ENCODE measurements at places on chromosomes 13 and 19. TPM values are rescaled to one million over a fixed set of nuclear protein-coding genes. Genes with fewer than 3 reads are reported as not detected.

KLF16 gene
- 12.9 TPM for total RNA-seq

NKG7 gene
- total RNA-seq: 0.89 TPM

SIGLEC8 gene
- total RNA-seq: 0.09 TPM

CD177 gene
- 0.27 TPM for total RNA-seq

SLC25A30 gene
- total RNA-seq: 57.9 TPM

CCNE1 gene
- total RNA-seq: 1.8 TPM

LILRA1 gene
- total RNA-seq: 0.86 TPM

ELSPBP1 gene
- not detected for total RNA-seq

CD22 gene
- total RNA-seq: 0.56 TPM

GFY gene
- total RNA-seq: not detected

ZSCAN5A gene
- 16.4 TPM for total RNA-seq

DPF1 gene
- 0.26 TPM for total RNA-seq

GRCh38 chr13:94673851-94674250 lies 38.5 kb downstream of the SOX21 start:
- no peak for DNase-seq

DNA sequence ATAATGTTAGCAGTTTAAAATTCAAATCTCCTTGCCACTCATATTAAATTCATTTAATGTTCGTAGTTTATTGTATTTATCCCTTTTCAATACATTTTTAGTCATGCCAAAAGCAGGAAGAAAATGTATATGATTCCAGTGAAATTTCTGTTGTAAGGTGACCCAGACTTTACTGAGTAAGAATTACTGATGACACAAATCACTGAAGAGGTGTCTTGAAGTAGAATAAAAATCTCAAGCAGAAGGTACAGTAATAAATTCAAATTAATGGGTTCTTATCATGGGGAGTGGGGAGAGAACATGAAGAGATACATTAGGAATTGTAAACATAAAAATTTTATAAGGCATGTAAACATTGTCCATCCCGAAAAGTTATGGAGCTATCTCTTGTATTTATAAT lies 19.9 kb downstream of the STARD13 start:
- no peak for DNase-seq

DNA sequence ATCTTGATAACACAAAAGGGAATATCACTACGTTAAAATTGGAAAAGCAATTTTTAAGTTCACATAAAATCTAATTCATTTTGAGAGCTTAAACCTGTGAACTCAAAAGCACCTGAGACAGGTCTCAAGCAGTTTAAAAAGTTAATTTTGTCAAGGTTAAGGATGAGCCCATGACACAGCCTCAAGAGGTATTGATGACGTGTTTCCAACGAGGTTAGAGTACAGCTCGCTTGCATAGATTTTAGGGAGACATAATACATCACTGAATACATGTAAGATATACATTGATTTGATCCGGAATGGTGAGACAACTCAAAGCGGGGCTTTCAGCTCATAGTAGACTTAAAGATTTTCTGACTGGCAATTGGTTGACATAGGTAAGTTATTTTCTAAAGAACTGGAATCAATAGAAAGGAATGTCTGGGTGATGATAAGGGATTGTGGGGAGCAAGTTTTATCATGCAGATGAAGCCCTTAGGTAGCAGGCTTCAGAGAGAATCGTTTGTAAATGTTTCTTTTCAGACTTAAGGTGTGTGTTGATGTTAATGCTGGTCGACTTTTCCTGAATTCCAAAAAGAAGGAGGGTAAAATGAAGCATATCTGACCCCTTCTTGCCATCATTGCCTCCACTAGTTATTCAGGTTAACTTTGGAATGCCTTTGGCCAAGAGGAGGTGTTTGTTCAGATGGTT lies 2890.6 kb downstream of the PCDH9 start:
- no peak for DNase-seq

- no peak for DNase-seq
Observed at GRCh38 chr19:23312515-23312914, 62.3 kb upstream of the ZNF724 start.

DNA sequence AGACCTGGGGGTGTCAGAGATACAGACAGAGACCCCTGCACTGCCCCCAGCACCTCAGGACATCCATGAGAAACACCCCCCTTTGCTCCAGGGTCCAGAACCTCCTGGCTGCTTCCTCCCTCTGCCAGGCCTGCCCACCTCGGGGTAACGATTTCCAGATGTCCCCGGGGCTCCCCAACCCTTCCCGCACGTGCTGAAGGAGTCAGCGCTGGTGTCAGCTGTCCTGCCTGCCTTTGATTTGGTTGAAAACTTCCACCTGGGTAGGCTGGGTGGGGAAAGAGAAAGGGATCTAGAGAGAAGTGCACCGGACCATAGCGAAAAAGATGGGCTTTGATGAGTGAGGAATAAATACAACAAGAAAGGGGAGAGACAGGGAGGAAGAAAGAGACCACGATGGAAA lies 1.5 kb upstream of the CGB7 start:
- no peak for DNase-seq

DNA sequence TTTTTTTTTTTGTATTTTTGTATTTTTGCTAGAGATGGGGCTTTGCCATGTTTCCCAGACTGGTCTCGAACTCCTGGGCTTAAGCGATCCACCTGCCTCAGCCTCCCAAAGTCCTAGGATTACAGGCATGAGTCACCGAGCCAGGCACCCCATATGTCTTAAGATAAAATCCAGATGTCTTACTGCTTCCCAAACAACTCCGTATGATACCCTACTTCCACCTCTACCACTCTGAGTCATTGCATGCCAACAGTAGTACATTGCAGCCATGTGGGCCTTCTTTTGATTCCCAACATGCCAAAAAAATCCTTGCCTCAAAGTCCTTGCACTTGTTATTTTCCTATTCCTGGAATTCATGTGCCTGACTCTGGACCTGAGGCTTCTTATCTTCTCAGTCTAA lies 799.2 kb downstream of the GPC5 start:
- no peak for DNase-seq

DNA sequence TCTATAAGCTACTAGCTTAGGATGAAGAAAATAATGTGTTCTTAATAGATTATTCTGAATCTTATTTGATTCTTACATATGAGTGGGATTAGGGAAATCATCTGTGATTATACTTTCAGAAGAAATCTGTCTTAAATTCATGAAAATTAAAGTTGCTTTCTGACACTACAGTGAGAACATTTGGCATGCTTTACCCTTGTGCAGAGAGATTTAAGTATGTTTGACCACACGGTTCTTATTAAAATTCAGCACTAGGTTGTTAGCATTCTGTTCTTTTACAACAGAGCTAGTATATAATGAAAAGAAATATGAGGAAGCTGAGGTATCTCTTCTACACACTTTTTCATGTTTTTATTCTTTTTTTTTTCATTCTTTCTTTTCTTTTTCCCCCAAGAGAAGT lies 2723.9 kb downstream of the PCDH9 start:
- no peak for DNase-seq

DNA sequence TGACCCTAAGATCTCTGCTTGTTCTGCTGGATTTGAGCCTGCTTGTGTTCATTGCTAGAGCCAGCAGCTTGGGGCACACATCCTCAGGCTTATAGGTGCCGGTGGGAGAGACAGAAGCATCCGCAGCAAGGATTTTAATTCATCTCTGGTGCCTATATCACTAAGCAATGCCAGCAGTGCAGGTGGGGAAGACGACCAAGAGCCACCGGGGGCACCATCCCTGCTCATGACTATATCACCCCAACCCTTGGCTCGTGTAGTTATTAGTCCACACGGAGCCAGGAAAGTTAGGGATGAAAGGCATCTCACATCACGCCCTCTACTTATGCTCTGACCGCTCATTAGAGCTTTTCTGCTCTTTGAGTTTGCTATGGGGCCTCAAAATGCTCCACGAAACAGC lies 298.2 kb downstream of the DCLK1 start:
- no peak for DNase-seq

DNA sequence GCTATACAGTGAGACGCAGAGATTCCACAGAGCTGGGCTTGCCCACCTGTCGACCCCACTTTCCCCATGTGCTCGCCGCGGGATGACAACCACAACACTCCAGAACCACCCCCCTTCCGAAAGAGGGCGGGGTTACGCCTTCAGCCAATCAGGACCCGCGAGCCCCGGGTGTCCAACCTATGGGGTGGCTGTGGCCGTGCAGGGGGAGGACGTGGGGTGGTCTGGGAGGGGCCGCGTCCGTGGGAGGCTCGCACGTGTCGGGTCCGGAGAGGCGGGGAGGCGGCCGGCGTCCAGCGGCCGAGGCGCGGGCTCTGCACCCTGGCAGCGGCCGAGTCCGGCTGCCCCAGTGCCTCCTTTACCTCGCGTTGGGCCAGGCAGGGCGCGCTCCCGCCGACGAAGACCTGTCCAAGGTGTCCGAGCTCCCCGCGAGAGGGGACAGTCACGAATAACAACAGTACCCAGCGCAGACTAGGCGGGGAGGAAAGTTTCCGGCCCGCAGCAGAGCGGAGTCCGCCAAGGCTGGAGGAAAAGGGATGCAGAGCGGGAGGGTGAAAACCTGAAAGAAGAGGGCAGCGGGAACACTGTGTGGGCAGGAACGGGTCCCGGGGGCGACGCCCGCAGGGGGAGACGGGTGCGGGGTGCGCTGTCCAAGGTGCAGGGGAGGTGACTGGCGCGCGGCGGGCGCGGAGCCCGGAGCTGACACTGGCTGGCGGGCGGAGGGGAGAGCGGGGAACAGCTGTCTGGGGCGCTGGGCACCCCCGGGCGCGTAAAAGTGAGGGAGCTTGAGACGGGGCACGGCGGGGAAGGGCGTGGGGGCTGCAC lies 911 bp downstream of the ENOX1 start:
- peak; percentile 90 for DNase-seq

DNA sequence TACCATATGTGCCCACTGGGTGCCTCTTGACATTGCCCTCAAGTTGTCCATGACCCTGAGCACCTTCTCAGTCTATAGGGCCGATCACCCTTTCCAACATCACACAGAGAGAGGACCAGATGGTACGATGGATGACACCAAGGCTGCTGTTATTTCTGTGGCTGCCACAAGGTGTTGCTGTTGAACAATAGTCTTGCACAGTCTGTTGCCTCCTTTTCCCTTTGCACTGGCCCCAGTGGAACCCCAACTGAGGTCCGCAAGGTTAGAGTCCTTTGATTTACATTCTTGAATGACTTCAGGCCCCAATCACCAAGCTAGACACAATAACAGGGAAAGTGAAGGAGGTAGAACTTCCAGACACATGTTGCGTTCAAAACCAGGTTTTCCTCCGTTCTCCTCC lies 52.0 kb downstream of the TINCR start:
- no peak for DNase-seq

GRCh38 chr19:2770055-2771013 lies 12.7 kb downstream of the SGTA start:
- peak; percentile 64 for DNase-seq

GRCh38 chr13:34350671-34351070 lies 532.7 kb downstream of the RFC3 start:
- DNase-seq: no peak

DNA sequence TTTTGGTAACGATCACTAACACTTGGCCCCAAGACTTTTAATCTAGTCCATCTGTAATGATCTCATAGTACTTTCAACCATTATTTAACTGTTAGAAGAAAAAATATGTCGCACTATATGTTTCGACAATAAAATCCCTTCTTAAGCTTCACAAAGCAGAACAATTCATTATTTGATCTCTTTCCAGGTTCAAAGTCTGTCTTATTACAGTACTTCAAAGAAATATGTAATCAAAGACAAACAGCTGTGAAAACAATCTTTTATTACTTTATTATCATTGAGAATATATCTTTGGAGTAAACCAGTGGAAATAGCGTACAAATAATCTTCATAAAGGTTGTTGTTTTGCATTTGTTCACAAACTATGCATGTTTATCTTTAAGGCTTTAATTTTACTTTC lies 93.5 kb downstream of the DACH1 start:
- no peak for DNase-seq

DNA sequence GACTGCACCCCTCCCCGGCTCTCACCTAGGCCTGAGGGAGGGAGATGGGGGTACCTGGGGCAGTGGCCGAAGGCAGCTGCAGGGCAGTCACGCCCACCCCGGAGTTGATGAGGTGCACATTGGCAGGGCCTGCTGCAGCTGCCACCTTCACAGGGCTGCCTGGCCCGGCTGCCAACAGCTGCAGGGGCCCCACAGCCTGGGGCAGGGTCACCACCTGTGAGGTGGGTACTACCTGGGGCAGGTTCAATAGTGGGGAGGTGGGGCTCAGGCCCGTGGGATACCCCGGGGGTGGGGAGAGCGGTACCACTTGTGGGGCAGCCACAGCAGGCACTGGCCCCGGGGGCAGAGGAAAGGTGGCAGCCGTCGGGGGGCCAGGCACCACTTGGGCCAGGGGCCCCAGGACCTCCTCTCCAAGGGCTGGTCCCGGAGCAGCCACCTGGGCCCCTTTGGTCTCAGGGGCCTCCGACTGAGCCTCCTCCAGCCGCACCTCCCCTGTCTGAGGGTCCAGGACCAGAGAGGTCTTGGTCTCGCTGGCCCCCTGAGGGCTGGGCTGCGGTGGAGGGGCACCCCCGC lies 2.7 kb downstream of the SIX5 start:
- no peak for DNase-seq

GRCh38 chr13:110869231-110869804 lies 45.6 kb downstream of the ANKRD10 start:
- DNase-seq: peak; percentile 53

GRCh38 chr13:85379433-85379832 lies 419.8 kb downstream of the SLITRK6 start:
- DNase-seq: no peak

DNA sequence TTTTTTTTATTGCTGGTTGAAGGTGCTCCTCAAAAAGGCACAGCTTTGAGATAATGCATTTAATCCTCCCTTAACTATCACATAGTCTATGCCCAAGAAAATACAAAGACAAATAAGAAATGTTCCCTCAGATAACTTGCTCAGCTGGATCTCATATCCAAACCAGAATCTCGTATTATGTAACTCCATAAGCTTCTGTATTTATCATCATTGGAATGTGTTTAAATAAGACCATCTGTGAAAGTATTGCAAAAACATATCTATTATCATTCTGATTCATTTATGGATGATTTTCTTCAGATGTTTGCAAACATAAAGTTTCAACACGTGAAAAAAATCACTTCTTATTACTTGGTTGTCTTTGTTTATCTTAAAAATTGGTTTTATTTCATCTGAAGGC lies 190.9 kb downstream of the IRS2 start:
- DNase-seq: no peak

- DNase-seq: no peak
Observed at GRCh38 chr19:29855087-29855486, 43.3 kb downstream of the CCNE1 start.

DNA sequence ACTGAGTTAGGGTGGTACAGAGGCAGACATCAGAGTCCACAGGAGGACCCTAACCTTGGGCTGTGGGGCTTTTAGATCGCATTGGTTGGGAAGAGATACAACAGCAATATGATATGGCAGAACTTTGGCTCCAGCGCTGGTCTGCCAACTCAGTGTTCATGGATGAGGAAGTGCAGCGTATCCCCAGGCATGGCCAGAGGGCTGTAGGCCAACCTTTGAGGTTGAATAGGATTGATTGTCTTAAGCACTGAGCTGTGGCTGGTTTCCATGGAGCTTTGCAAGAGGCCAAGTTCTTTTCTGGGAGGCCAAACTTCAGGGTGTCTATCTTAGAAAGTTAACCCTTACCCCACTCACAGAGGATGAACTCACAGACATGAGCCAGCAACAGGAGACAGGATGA lies 144.1 kb upstream of the TMTC4 start:
- DNase-seq: no peak

GRCh38 chr13:45847554-45848224 lies 3.9 kb downstream of the SIAH3 start:
- no peak for DNase-seq

GRCh38 chr19:10036601-10037071 lies 23.4 kb downstream of the RDH8 start:
- no peak for DNase-seq
